Stimulated activated CD8-positive, alpha-beta memory T cell treated with anti-CD3 and anti-CD28 coated beads, Interleukin-12 subunit alpha, Interleukin-12 subunit beta, amount 100 ng/mL, for 1 hour (primary cell): ENCODE measurements at places on chromosomes 5 and 9.

GRCh38 chr9:114433720-114434255 is 46.0 kb upstream of the AKNA start:
- no peak for DNase-seq

DNA sequence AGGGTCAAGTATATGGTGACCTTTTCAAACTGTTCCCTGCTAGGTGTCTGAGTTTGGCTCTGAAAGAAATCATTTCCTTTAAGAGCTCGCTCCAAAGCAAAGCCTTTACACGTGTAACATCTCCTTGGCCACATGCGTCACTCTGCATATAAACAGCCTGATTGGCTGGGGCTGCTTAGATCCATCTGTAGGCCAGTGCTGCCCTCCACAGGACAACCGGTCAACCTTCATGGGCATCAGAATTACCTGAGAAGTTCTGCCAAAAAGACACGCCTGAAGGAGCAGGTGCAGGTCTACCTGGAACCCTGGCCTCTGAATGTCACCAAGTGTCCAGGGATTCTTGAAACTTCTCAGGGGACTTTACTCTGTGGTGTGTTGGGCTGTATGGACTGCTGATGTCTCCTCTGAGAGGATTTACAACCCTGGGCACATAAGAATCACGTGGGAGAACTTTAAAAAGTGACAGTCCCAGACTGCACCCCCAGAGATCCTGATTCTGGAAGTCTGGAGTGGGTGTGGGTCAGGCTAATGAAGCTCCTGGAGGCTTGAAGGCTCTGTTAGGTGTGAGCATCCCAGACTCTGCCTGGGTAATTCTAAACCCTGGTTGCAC is 497.6 kb downstream of the GADD45G start:
- DNase-seq, result peak; percentile 43

- no peak for DNase-seq
These were observed 18.3 kb upstream of the MSANTD3 start for GRCh38 chr9:100408546-100409175.

DNA sequence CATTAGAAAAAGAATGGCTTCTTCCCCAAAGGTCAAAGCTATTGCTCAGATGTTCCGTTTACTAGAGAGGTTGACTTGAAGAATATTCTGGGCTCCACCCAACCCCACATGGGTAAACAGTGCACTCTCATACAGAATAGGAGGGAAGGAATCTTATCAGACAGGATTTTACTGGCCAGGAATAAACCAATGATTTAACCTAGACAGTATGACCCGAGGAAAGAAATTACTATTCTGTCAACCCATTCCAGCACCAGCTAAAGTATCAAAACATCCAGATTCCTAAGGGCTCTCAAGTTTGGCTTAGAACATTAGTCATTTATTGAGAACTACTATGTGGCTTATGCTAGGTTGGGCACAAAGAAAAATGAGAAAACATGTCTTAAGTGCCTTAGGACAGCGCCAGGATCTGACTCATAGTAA is 493.6 kb upstream of the KLF4 start:
- DNase-seq, result no peak

DNA sequence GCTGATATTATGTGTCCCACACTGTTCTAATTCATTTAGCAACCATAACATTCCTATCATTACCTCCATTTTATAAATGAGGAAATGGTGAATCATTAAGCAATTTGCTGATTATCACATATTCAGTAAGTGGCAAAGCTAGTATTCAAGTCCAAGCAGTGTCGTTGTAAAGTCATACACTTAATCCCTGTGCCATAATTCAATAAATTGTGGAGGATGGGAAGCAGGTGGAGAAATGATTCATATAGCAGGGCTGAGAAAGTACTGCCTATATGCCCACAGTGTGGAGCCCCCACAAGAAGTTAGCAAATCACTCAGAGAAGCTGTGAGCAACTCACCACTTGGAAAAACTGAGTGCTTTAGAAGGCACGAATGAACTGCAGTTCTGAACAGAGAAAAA is 691.0 kb downstream of the PTPRD start:
- no peak for DNase-seq

GRCh38 chr5:132294728-132295504 is 722 bp downstream of the SLC22A4 start:
- DNase-seq, result peak; percentile 58

GRCh38 chr9:134625361-134626068 is 16.1 kb upstream of the COL5A1 start:
- no peak for DNase-seq

- DNase-seq, result no peak
These were observed 247.5 kb downstream of the GABRB2 start for GRCh38 chr5:161299053-161299452.
